ENCODE measurements at places on chromosomes 5 and 9.

GRCh38 chr5:75710637-75711036 is 6.6 kb downstream of the POC5 start:
- DNase-seq = no peak

DNA sequence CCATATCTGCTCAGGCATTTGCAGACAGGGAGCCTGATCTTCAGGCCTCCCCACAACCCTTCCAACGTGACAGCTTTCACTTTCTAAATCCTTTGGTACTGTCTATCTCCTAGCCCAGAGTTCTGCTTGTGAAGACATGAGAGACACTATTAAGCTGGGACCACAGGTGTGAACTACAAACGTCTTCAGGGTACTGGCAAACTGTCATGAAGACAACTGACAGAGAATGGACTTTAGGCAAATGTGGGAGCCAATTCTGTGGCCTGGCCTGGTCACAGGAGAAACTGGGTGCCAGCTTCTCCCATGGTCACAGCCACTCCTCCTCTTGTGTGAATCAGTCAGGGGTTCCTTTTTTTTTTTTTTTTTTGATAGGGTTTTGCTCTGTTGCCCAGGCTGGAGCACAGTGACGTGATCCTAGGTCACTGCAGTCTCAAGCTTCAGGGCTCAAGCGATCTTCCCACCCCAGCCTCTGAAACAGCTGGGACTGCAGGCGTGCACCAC is 10.4 kb downstream of the TRIM14 start:
- DNase-seq = no peak

- DNase-seq = no peak
These were observed 21.5 kb downstream of the SERINC5 start for GRCh38 chr5:80234116-80234948.

- no peak for DNase-seq
These were observed 64.2 kb upstream of the RANBP3L start for GRCh38 chr5:36365896-36366295.

GRCh38 chr5:149372076-149372795 is 6.9 kb downstream of the IL17B start:
- DNase-seq = no peak

DNA sequence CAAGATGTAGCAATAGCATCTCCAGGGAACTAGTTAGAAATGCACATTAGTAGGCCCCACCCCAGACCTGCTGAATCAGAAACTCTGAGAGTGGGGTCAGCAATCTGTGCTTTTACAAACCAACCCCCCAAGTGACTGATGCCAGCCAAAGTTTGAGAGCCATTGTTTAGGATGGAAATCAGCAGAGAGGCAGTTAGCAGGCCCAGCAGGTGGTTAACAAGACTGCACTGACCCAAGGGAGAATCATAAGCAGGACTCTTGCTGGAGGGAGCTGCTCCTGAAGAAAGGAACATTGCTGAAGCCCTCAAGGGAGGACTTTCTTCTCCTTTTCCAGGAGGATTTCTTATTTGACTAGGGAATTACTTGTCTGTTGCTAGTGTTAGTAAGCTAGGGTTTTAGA is 74.2 kb upstream of the SLC12A2 start:
- DNase-seq = no peak

GRCh38 chr5:175847503-175847902 is 23.9 kb upstream of the CPLX2 start:
- DNase-seq = no peak

- DNase-seq = no peak
These were observed 11.4 kb upstream of the ASS1 start for GRCh38 chr9:130433168-130433946.

DNA sequence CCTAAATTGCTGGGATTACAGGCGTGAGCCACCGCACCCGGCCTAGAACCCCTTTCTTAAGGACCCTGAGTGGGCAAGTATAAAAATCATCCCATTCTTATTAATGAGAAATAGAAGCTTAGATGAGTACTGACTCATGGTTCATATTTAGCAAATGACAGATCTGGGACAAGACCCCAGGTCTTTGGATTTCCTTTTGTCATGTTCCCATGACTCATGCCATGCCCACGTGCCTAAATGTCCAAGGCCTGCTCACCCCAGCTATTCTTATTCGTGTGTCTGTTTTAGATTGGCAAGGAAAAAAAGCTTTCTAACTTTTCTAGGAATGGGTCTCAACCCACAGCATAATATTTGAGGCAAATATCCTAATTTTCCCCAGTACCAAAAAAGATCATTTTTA is 57.7 kb upstream of the RPS23 start:
- DNase-seq = no peak

DNA sequence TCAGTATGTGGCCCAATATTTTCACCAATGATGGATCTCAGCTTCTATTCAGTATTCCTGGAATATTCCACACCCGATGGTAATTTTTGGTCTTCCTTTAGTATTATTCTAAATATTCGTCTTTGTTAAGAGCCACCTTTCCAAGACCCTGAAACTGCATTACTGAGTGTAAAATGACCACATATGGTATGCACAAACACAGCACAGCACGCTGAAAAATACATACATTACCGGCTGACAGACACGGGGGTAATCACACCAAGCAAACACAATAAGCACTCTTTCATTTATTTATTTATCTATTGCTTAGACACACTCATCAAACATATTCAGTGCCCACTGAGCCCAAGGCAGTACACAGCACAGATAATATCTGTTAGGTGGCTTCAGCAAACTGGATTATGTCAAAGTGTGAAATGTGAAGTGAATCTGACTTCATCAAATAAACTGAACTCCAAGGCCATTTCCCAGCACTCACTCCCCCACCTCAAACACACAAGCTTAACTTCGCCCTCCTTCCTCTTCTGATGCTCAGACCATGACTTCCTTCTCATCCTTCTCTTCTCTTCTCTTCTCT is 1637.8 kb upstream of the C9orf72 start:
- no peak for DNase-seq

All from SK-N-MC (cell line).